LNCaP clone FGC (cell line): ENCODE measurements at places on chromosomes 7 and 10.

- no peak for DNase-seq
Measured at GRCh38 chr10:34698248-34698831, 116.8 kb downstream of the PARD3 start.

- DNase-seq: no peak
Measured at GRCh38 chr7:42029405-42029804, 207.6 kb downstream of the GLI3 start.

DNA sequence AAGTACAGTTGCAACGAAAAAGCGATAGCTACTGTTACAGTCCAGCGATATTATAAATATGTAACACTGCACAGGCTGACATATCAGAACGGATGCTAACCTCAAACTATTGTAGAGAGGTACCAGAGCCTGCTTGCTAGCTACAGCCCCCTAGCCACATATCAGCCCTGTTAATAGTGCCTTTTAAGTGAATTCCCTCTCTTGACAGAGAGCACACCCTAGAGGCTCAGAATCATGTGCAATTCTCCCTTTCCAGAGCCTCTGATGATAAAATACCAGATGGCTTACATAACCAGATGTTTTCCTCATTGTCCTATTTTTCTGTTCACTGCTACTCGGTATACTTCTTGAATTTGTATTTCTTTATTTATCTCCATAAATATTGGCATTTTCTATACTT lies 960.7 kb upstream of the CELF2 start:
- no peak for DNase-seq

DNA sequence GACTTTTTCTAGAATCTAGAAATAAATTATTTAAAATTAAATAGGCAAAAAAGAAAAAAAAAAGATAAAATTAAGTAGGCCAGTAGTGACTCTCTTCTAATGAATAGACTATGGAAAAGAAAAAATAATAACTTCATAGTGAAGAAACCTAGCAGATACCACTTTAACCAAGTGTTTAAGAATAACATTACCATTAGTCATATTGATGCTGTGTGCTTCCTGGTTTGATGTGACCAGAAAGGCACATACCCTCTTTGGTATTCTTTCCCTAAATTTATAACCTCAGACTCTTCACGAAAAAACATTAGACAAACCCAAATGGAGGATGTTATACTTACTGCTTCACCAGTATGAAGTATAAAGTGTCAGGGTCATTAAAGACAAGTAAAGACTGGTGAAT lies 42.6 kb downstream of the KIF20B start:
- no peak for DNase-seq

- DNase-seq: no peak
Measured at GRCh38 chr7:32318300-32319011, 171.7 kb downstream of the LSM5 start.

DNA sequence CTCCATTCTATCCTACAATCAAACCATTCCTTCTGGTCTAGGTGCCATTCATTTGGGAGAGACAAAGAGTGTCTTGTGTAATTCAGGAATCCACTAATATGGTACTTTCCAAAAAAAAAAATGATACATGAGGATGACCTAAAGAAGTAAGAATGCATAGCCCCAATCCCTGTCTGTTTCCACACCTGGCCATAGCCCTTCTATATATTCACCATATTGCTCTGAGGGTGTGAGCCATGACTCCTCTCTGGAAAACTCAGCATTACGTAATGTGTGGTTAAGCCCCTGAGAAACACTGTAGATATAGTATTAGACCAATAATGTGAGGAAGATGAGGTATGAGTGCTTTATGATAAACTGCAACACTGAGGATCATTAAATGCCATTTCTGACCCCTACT lies 592.7 kb downstream of the INHBA start:
- DNase-seq: no peak

DNA sequence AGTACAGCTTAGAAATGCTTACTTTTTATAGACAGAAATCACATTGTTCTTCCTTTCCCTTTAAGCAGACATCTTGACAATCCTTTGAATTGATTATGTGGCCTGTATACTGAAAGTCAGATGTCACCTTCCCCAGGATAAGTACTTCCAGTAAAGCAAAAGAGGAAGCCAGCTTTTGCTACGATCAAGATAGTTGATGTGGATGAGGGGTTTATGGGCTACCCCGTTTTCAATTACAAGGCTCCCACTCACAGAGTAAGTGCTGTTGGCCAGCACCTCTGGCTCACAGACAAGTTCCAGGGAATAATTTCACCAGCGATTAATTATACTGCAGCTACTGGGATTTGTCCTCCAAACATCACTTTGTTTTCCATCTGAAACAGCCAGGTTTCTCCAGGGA lies 95.1 kb upstream of the SAMD8 start:
- DNase-seq: no peak

DNA sequence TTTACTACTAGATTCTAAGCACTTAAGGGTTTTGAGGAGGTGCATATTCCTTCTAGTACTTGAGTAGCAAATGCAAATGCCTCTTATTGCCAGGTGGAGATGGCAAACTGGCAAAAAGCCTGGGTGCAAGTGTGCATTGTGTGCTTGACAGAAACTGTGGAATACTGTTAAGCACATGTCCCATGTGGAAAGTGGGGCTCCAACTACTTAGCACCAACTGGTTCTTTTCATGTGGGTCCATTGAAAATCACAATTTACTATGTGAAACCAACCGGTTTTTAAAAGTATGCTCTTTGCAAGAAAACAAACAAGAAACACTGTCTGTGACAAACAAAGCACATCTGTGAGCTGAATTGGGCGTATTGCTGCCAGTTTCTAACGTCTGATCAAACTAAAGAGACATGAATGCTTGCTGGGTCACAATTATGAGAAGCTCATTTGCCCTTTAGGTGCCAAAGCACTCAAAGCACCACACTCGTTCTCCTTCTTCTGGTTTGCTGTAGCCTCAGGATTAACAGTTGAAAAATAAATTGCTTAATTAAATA lies 197.4 kb downstream of the SEMA3E start:
- DNase-seq: no peak

- DNase-seq: no peak
Measured at GRCh38 chr7:110801502-110801901, 289.4 kb upstream of the LRRN3 start.

- DNase-seq: peak; percentile 8
Measured at GRCh38 chr10:80924063-80924952, 386.6 kb downstream of the SH2D4B start.

DNA sequence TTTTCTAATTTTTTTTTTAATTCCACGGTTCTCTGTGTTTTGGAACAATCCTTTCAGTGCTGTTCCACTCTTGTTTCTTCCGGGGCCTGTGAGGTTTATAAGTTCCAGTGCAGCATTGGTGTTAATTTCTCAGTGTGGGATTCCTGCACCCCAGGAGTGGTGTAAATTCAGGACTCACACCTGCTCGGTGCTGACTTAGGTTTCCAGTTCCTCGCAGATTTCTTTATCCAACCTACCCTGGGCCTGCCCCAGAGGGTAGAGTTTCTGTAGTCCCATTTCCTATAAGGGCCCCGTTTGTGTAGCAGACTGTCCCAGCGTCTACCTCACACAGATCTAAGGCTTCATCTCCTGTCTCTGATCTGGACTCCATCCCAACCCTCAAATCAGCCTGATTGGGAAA lies 27.4 kb upstream of the MET start:
- DNase-seq: no peak

- no peak for DNase-seq
Measured at GRCh38 chr10:33820531-33820930, 486.1 kb upstream of the NRP1 start.

DNA sequence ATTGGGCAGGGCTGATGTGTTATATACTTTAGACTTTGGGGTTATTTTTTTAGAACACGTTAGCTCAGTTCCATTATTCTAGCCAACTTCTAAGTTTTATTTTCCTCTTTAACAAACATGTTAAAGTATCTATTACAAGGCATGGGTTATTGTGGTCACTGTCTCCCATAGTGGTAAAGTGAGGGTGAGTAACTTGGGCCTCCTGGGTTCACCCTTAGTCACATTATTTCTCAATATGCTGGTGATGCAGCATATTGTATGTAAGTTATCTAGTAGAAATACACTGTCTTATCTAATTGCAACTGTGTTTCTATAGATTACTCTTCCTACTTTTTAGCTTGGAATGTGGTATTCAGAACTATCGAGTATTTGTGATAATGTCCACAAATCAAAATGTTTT lies 65.9 kb downstream of the BBS9 start:
- DNase-seq: no peak

DNA sequence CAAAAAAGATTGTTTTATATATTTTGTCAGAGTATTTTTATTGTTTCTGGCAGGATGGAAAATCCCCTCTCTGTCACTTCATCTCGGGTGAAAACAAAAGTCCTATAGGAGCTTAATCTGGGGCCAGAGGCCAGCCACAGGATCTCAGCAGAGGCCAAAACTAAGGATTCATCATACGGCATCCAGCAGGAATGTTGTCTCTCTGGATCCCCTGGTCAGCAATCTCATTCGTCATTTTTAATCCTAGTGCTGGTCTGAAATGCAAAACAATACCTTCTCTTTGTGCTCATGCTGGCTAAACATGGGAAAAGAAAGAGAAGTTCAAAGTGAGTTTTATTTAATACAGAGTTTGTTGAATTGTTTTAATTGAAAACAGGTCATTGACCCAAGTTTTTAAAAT lies 482.5 kb upstream of the AUTS2 start:
- DNase-seq: no peak

GRCh38 chr7:133207687-133208086 lies 45.2 kb upstream of the EXOC4 start:
- no peak for DNase-seq

DNA sequence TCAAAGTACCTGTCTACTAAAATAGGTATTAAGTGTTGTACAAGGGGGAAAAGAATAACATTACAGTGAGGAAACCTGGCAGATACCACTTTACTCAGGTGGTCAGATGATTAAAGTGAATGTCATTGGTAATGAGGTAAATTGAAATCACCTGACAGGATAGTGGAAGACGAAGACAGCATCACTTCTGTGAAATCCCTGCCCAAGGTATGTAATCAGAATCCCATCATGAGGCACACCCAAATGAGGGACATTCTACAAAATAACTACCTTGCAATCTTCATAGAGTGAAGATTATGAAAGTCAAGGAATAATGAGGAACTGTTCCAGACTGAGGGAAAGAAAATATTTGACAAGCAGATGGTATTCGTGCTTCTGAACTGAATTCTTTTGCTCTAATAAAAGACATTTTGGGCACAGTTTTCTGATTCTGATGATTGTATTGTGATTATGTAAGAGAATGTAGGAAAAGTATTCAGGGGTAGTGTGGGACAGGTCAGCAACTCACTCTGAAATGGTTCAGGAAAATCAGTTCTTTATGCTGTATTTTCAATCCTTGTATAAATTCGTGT lies 33.3 kb upstream of the ARMS2 start:
- no peak for DNase-seq

DNA sequence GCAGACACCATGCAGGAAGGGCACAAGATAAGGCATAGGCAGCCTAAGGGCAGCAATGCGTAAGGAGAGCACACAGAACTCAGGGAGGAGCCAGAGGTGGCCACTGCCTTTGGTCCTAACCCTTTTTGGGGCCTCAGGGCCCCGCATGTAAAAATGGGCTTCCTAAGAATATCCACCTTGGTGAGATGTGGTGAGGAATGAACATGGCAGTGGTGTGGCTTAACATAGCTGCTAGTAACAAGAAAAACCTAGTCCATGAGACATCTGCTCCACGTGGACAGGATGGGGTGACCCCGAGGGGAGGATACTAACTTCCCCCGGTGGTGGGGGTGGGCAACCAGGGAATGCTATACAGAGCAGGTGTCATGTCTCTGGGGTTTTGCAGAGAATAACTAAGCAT lies 18.0 kb downstream of the MAT1A start:
- no peak for DNase-seq

- DNase-seq: no peak
Measured at GRCh38 chr10:78533776-78534175, 500.1 kb downstream of the RPS24 start.

DNA sequence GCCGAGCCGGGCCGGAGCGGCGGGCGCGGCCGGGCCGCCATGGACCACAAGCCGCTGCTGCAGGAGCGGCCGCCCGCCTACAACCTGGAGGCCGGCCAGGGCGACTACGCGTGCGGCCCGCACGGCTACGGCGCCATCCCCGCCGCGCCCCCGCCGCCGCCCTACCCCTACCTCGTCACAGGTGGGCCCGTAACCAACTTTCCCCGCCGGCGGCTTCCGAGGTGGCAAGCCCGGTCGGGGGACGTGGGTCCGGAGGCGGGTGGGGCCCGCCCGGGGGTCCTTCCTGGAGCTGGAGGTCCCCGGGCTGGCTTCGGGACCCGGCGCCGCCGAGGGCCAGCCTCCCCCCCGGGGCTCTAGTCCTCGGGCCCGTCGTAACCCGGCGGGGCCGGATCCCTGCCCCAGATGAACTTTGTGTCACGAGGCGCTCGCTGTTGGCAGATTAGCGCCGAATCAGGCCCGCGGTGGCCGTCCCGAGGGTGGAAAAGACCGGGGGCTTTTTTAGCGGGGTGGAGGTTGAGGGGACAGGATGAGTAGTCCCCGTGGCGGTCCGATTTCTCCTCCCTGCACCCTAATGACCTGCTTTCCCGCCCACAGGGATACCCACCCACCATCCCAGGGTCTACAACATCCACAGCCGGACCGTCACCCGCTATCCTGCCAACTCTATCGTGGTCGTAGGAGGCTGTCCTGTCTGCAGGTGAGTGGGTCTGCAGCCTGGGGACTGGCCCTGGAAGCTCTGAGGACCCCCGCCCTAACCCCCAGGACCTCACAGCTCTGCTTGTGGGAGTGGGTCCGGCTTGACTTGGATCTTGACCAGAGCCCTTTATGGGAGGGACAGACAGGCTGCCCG lies 496 bp downstream of the BRI3 start:
- no peak for DNase-seq

- no peak for DNase-seq
Measured at GRCh38 chr10:34540492-34540891, 274.6 kb downstream of the PARD3 start.

GRCh38 chr7:132893560-132893959 lies 188.3 kb downstream of the CHCHD3 start:
- DNase-seq: no peak

- no peak for DNase-seq
Measured at GRCh38 chr10:102714621-102715455, at the start of gene SFXN2. Gene SFXN2, plus strand, starts transcription at chr10:102714636. Its CDS starts 12,001 bp downstream, at chr10:102726637.

GRCh38 chr7:89618274-89618673 lies 536.0 kb upstream of the STEAP1 start:
- DNase-seq: no peak

- no peak for DNase-seq
Measured at GRCh38 chr10:137606-138005, 2.4 kb downstream of the ZMYND11 start.

- DNase-seq: no peak
Measured at GRCh38 chr7:73706126-73707044, 13.1 kb downstream of the STX1A start.

DNA sequence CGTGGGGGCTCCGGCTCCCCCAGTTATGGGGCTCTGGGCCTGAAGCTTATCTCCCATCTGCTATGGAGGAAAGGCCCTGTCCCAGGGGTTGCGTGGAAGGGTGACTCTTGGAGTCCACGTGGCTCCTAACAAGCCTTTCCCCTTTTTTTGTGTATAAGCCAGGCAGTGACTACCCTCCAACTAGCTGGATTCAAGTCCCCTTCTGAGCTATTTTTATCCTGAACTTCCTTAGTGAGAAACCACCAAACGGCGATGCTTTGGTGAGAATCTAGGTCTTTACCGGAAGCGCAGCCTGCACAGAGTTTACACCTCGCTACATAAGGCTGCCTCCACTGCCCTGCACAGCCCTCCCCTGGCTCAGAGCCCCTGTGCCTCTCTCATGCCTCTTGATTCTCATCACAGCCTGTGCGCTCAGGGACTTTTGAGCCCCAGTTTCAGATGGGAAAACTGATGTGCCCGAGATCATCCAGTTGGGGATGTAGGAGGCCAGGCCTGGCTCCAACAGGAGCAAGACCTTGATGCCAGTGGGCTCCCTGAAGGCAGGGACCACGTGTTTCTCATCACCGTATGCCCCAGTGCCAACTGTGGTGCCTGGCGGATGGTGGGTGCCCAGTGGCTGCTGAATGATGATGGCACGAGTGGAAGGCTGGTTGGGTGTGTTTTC lies 102.3 kb upstream of the PPIF start:
- no peak for DNase-seq
